ENCODE measurements at places on chromosomes 1 and 21. TPM values are rescaled to one million over a fixed set of nuclear protein-coding genes. Genes with fewer than 3 reads are reported as not detected.

DNA sequence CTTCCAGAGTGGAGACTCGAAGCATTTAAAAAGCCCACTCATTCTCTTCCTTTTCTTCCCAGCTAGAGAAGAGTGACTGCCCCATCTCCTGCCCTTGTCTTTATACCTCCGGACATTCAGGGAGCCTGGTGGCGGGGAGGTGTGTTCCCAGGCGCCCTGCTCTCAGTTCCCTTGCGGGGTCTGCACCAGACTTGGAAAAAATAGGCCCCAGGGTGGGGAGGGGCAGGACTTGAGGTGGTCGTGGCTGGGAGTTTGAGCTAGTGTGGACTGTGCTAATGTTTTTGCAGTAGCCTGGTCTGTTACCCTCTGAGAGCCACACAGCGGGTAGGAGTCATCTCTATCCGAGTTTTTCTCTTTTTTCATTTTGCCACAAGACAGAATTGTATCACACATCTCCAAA, 139.1 kb downstream of the PEX14 start:
- no peak overlapping the region for H3K27ac ChIP-seq
- no peaks in the 10 kb centered on the region for H3K27me3 ChIP-seq
- H3K36me3 ChIP-seq: no peaks in the 10 kb centered on the region
- DNase-seq: no peak
- H3K4me1 ChIP-seq: no peaks in the 10 kb centered on the region
- no peak overlapping the region for H3K4me3 ChIP-seq

GRCh38 chr1:228872080-228872479, 136.8 kb downstream of the RHOU start:
- H3K36me3 ChIP-seq: no peaks in the 10 kb centered on the region
- H3K4me3 ChIP-seq: no peak overlapping the region
- no peaks in the 10 kb centered on the region for H3K27me3 ChIP-seq

UQCRHL gene
- not detected for total RNA-seq

DNA sequence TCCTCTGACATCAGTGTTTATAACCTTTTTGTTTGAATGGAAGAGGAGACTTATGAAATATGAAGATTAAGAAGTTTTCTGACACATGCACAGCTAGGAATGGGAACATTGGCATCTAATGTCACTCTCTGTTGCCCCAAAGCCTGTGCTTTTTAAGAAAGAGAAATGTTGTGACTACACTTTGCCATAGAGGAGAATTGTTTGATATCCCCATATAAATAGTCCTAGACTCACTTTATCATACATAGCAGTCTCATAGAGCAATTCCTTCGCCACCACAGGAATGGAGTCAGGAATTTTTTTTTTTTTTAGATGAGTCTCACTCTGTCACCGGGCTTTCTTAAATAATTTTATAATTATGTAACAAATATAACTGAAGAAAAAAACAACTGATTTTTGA, 1.5 kb downstream of the KRTAP21-3 start:
- no peak overlapping the region for H3K4me3 ChIP-seq
- H3K27me3 ChIP-seq: no peaks in the 10 kb centered on the region
- H3K27ac ChIP-seq: no peak overlapping the region
- no peaks in the 10 kb centered on the region for H3K36me3 ChIP-seq
- H3K4me1 ChIP-seq: no peaks in the 10 kb centered on the region

DNA sequence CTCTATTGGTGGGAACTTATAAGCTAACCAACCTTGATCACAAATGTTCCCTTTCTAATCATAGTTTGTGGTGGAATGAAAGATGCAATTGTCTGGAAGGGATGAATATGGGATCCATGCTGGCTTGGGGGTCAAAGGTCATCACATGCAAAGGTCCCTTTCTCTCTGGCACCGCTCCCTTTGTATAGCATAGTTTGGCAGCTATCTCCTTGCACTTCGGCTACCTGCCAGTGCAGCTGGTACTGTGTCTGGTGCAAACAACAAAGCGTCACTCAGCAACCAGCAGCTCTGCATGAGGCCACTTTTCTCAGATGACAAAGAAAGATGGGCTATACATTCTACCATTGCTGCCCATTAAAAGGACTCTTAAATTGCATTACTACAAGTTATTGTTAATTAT, 188.2 kb upstream of the NFIA start:
- H3K27me3 ChIP-seq: no peaks in the 10 kb centered on the region
- no peak overlapping the region for H3K27ac ChIP-seq
- H3K4me3 ChIP-seq: no peak overlapping the region
- H3K4me1 ChIP-seq: no peaks in the 10 kb centered on the region
- H3K36me3 ChIP-seq: no peaks in the 10 kb centered on the region

GRCh38 chr1:62841587-62842169, 57.7 kb downstream of the ATG4C start:
- H3K4me1 ChIP-seq: no peaks in the 10 kb centered on the region
- H3K27ac ChIP-seq: no peak overlapping the region
- no peaks in the 10 kb centered on the region for H3K36me3 ChIP-seq
- no peak for DNase-seq

GRCh38 chr1:75613916-75614315, 3.0 kb upstream of the SLC44A5 start:
- no peak for DNase-seq
- H3K36me3 ChIP-seq: no peaks in the 10 kb centered on the region
- peaks cover 23% of the 10 kb centered on the region for H3K27me3 ChIP-seq
- H3K27ac ChIP-seq: no peak overlapping the region
- H3K4me1 ChIP-seq: peaks cover 18% of the 10 kb centered on the region
- no peak overlapping the region for H3K4me3 ChIP-seq

- no peak overlapping the region for H3K27ac ChIP-seq
- H3K4me3 ChIP-seq: no peak overlapping the region
- no peak for DNase-seq
- no peaks in the 10 kb centered on the region for H3K36me3 ChIP-seq
- no peaks in the 10 kb centered on the region for H3K4me1 ChIP-seq
Measured at GRCh38 chr21:15291621-15292266, 226.9 kb upstream of the NRIP1 start.

DNA sequence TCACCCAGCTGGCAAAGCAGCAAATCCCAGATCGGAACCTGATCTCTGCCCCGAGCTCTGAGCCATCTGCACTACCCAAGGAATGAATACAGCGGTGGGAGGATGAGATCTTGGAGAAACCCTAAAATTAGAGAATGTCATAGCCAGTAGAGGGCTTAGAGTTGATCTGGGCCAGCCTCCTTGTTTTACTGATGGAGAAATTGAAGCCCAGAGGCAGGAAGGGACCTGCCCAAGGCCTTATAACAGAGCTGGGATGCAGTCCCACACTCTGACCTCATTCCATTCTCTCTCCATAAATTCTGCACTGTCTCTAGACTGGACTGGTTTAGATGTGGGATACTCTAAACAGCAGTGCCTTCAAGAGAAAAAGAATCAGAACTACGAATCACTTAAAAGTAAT, 4.8 kb upstream of the SFN start:
- H3K4me3 ChIP-seq: no peak overlapping the region
- no peaks in the 10 kb centered on the region for H3K4me1 ChIP-seq
- no peaks in the 10 kb centered on the region for H3K27me3 ChIP-seq
- DNase-seq: no peak

PGLYRP4 gene
- total RNA-seq: not detected

All from uterus (tissue), 4 donors.